ENCODE measurements at places on chromosomes 12 and 14.

DNA sequence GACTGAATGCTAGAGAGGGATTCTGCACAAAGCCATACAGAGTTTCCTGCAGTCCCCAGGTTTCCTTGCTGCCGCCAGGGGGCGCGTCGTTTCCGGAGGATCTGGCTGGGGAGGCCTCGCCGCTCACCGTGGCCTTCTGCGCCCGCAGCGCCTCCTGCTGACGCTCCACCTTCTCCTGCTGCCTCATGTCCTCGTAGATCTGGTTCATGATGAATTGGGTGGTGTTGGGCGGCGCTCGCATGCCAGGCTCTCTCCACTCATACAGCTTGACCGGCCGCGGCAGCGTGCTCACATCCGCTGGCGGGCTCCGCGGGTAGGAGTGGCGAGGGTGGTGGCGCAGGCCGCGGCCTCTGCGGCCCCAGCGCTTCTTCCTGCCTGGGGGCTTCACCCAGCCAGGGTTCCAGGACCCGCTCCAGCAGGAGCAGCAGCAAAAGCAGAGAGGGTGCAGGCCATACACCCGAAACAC, 987 bp downstream of the CCER1 start:
- DNase-seq: peak; percentile 12

DNA sequence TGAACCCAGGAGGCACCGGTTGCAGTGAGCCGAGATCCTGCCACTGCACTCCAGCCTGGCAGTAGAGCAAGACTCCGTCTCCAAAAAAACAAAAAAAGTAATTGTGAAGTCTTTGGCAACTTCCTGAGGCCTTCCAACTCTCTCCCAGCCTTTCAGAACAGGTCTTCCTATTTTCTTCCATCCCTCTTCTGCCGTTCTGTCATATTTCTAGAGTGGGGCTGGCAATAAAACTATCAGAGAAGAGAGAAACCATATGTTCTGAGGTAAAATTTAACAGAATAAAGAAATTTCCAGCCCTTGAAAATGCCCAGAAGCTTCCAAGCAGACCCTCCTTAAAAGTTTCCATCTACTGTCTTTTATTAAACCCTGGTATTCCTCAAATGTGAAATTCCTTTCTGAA, 100.4 kb downstream of the HMGA2 start:
- DNase-seq: no peak

- no peak for DNase-seq
Observed at GRCh38 chr12:15928870-15929571, 17.9 kb downstream of the DERA start.

DNA sequence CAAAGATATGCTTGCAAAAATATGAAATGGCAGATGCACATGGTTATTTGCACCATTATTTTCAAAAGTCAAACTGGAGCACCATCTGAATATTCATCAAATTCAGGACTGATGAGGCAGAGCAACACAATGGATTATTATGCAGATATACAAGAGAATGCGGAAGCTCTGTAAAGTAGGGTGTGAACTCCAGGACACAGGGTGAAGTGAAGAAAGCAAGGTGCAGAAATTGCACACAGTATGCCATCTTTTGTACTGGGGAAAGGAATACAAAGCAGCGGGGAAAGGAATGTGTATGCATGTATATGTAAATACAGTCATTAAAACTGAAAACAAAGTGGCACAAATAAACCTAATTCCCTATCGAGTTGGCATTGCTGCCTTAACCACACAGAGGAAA, 22.7 kb upstream of the CLEC4E start:
- no peak for DNase-seq

GRCh38 chr12:107411792-107412535, 273.6 kb upstream of the PWP1 start:
- no peak for DNase-seq

DNA sequence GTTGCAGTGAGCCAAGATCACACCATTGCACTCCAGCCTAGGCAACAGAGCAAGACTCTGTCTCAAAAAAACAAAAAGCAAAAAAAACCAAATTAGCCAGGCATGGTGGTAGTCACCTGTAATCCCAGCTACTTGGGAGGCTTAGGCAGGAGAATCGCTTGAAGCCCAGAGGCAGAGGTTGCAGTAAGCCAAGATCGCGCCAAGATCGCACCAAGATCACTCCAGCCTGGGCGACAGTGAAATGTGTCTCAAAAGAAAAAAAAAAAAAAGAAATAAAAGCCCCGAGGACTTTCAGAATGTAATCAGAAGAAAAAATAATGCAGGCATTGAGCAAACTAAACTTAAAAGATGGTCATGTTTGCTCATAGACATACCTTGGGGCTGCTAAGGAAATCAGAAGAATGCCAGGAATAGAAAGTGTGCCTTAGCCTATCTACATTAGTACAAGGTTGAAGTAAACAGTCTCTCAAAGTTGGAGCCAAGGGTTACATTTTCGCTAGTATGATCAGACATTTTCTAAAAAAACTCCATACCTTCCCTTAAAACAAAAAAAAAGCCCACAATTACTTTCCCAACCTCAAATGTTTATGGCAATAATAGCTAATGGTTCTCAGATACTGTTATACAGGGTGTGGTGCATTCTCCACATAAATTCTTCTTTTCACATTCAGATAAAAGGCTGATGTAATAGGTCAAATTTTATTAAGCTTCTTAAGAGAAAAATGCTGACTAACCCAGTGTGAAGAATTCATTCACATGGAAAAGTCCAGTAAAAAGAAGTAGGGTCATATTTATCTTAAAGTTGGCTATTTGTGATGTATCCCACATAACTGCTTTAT, 15.8 kb downstream of the DTD2 start:
- no peak for DNase-seq

GRCh38 chr12:113088971-113089756, 32.6 kb downstream of the DTX1 start:
- peak; percentile 9 for DNase-seq

DNA sequence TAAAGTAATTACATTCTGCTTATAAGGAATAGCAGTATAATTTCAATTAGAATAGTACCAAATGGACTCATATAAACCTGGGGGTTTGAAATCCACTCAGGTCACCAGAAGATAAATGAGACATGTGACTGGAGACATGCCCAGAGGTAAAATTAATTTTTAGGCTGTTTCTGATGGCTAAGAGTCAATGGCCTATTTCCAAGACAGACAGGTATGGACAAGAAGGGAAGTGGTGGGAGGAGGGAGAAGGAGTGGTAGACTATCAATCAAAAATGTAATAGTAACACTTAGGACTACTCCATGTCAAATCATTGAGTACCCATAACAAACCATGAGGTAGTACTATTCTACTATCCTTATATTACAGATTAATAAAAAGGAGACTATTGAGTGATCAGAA, 544.0 kb downstream of the GALC start:
- DNase-seq: no peak

DNA sequence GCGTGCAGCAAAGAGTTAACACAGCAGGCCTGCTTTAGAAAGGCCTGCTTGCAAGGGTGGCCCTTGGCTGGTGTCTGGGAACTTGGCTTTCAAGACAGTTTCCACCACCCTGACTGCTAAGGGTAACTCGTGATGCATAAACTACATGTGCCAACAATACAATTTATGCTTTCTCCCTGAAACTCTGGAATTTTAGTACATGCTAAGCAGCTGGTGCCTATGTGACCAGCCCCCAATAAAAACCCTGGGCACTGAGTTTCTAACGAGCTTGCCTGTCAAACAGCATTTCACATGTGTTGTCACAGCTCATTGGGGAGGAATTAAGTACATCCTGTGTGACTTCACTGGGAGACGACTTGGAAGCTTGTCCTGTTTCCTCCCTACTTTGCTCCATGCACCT, 133.1 kb downstream of the SLC5A8 start:
- no peak for DNase-seq

GRCh38 chr14:102496331-102496691, 13.3 kb downstream of the ANKRD9 start:
- DNase-seq: no peak
